ENCODE measurements at places on chromosomes 1 and 21.

DNA sequence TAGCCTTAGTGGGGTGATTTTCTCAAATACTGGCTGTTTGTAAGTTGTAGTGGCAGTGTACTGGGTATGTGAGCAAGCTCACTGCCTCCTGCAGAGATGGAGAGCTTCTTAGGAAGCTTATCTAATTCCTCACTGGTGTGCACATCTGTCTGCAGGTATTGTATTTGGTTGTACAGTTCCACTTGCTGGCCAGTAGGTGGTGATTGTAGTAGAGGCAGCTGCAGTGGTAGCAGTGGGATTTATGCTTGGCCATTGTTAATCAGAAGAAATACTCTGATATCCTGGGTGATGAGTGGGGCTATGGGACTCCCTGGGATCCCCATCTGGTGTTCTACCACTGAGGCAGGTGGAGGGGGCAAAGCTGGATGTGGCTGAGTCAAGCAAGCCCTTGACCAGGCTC lies 276.1 kb upstream of the SPAG17 start:
- no peak for DNase-seq

- DNase-seq: no peak
These were observed 266.6 kb upstream of the SGIP1 start for GRCh38 chr1:66267201-66267940.

- DNase-seq: no peak
These were observed 264.2 kb downstream of the GRIK3 start for GRCh38 chr1:36769886-36770830.

- DNase-seq: no peak
These were observed 66.8 kb downstream of the DOP1B start for GRCh38 chr21:36223451-36223850.

DNA sequence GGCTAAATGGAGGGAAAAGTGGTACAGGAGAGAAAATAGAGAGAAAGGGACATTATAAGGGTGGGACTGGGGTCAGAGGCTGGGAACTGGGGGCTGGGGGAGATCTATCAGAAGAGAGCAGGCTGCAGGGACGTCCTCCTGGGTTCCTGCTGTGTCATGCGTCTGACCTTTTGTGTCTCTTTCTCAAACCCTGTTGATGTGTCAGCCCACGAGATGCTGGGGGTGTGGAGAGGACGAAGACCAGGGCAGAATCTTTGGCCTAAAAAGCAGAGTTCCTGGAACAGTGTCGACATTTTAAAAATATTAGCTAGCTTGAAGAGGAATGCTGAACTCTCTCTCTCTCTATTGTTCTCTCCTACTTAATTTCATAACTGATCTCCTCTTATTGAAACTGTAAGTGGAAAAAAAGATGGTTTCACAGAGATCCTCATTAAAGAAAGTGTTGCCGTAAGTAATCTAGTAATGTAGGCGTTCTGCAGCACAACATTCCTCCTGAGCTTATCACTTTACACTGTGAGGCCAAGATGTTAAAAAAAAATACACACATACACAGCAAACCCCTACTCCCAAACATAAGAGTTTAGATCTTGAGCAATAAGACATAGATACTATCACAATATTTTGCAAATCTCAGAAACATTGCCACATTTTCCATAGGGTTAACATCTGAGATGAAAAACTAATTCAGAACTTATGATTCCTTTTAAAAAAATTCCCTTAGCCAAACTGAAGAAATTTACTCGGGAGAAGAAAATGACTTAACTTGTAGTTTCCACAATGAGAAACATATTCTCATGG lies 52.6 kb downstream of the RUNX1 start:
- DNase-seq: no peak

DNA sequence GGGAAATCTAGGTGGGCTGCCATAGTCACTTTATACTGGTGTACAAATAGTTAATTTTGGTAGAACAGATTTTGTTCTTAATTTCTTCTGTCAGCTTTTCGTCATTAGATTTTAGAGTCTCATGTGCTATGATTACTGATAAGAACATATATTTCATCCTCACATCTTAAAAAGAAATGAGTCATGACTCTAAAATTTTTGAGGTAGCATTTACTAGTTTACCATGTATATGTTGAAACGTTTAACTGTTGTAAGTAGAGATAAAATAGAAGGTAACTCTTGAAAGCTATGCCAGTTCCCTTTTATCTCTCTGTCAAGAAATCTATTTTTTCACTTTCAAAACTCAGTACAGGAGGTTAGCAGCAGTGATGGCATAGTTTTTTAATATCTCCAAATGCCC lies 53.4 kb downstream of the KLHL20 start:
- no peak for DNase-seq

- DNase-seq: no peak
These were observed 13.6 kb downstream of the CFAP410 start for GRCh38 chr21:44325386-44326271.

Measured in activated CD4-positive, CD25-positive, alpha-beta regulatory T cell (primary cell).